ENCODE measurements at places on chromosomes 6 and 20.

- DNase-seq: no peak
Measured at GRCh38 chr6:36928547-36928918, 26.0 kb upstream of the PI16 start.

DNA sequence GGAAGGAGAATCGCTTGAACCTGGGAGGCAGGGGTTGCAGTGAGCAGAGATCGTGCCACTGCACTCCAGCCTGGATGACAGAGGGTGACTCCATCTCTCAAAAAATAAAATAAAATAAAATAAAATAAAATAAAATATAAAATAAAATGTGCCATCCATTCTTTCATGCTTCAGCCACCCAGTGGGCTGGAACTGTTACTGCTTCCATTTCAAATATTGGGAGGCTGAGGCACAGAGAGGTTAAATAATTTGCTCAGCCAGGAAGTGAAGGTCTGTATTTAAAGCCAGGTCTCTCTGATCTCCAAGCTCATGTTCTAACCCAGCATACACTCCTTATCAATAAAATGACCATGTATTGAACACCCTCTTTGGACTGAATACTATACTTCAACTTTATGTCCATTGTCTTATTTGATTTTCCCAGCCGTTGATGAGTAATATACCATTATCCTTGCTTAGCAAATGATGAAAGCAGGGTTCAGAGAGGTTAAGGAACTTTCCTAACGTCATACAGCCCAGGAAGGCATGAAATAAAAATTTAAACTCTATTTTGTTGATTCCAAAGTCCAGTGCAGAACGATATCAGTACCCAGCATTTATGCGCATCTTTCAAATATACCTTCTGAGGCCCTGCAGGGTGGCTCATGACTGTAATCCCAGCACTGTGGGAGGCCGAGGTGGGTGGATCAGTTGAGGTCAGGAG, 25.8 kb upstream of the SLC9A8 start:
- DNase-seq: no peak

DNA sequence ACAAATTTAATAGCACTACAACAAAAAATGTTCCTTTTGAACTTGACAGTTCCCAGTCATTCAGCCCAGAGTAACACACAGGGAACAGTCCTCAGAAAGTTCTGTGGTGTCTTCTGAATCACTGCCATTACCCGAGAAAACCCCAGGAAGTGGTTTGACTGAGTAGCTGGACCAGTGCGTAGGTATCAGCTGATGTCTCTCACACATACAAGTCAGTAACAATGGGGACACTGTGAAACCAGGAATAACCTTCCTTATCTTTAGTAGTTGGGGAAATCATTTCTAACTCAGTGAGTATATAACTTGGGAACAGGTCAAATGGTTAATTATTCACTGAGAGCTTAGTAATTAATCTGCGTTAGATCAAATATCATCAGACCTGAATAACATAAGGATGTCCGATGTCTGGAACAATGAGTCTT, 73.1 kb downstream of the HIVEP2 start:
- no peak for DNase-seq

GRCh38 chr20:48197066-48197465, 411.8 kb upstream of the SULF2 start:
- no peak for DNase-seq

DNA sequence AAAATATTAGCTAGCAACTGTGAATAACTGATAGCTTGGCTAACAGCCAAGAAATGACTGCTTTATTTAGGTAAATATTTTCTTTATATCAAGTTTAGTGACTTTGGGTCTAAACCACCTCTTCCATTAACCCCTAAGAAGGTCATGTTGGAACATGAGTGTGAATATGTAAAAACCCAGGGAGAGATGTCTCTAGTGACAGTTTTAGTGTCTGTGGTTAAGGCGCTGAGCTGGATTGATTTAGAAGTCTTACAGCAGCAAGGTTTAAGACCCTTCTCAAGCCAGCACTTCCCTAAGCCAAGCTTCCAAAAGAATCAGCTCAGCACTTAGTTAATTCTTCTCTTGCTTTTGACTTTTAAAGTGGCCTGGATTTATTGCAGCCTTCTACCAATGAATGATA, 11.4 kb upstream of the SIRT5 start:
- DNase-seq: no peak

- DNase-seq: no peak
Measured at GRCh38 chr6:4093288-4093687, 14.4 kb upstream of the FAM217A start.

DNA sequence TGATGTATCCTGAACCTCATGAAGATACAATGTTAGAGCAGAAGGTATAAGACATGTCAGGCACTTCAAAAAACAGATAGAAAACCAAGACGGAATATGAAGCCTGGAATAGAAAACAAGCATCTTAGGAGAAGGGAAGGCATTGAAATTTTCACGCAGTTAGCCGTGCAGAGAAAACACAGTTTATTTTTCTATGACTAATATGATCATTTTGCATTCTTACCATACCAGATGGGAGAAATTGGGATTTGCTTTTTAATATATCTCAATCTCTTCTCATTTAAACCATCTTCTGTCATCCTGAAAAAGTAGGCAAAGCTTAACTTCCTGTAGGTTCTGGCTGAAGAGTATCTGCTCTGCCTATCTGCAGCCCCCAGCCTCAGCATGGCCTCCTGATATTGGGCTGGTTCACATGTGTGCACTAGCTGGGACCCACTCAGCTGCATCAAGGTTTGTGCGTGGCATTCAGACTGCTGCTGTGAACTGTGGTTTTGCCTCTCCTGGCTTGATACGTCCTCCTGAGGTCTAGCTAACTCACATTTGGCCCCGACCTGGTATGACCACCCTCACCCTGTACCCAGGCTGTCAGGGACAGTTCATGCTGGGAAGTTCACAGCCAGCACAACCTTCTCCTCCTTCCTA, 392.5 kb upstream of the SASH1 start:
- no peak for DNase-seq

DNA sequence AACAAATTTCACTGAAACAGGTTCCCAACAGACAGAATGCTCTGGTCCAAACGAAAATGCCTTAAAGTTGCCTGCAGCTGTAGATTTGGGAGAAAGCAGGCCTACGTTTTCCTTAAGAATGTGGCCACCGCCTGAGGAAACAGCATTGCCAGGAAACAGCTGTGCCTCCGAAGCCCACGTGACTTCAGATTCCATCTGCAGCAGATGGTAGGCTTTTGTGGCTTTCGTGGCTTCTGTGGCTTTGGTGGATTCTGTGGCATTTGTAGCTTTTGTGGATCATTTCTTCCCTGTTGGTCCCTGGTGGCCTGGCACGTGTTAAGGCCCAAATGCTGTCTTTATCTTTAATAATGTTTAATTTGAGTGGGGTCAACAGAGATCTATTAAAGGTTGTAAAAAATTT, 222.9 kb downstream of the TTLL2 start:
- no peak for DNase-seq

- DNase-seq: no peak
Measured at GRCh38 chr20:52275181-52275691, 83.7 kb upstream of the ZFP64 start.
